ENCODE measurements at places on chromosomes 5 and 9.

- peak; percentile 66 for DNase-seq
Observed at GRCh38 chr9:114155263-114155994, at the start of gene COL27A1. Gene COL27A1, plus strand, starts transcription at chr9:114155537. Its CDS starts 414 bp downstream, at chr9:114155951.

DNA sequence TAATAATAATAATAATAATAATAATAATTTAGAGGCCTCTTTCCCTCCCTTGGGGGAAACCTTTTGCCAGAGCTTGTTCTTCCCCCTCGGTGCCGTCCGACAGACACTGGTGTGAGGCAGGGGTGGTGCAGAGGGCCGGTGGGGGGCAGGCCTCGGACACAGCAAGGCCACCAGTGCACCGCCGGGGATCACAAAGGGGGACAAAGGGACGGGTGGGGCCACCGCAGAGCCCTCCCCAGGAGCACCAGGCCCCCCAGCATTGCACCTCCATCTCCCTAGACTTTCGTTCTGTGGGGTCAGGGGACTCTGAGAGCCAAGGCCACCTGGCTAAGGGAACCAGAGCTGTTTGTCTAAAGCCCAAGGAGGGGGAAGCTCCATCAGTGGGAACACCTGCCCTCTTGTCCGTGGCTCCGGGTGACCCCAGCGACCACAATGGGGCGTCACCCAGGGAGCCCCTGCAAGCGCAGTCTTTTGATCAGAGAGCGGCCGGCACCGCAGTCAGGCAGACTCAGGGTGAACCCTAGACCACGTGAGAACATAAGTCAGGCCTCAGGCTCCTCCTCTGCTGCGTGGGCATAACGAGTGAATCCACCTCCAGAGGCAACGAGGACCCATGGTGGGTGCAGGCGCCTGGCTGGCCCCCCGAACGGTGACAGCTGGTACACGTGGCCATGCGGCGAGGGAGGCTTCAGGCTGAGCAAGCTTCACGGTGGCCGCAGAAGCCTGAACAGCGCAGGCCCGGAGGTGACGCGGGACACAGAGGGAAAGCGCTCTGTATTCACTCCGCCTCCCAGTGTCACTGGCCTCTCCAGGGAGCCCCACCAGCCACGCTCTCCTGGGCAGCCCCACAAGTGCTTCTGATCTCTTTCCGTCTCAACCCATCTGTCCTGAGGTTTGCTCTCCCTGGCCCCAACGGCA lies 12.0 kb upstream of the QSOX2 start:
- DNase-seq = no peak

DNA sequence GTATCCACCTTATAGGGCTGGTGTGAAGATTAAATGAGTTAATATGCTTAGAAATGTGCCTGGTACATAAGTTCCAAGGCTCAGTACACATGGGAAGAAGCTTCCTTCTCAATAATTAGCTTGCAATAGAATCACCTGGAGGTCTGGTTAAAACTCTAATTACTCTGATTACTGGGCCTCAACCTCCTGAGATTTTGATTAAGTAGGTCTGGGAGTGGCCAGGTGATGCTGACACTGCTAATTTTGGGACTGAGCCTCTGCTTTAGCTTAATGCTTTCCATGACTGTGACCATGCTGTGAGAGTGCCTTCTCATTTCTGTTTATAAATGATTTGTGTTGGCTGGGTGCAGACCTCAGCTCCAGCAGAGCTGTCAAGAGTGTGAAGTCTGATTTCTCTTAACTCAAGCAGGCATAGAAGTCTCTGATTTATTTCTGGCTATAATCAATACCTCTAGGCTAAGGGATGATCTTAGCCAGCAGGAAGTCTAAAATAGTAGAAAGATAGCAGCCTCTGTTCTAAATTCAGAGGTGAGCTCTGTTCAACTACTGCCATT lies 85.3 kb upstream of the ZNF608 start:
- DNase-seq = no peak

GRCh38 chr5:17828681-17829080 lies 194.4 kb downstream of the TAF11L14 start:
- DNase-seq = no peak

DNA sequence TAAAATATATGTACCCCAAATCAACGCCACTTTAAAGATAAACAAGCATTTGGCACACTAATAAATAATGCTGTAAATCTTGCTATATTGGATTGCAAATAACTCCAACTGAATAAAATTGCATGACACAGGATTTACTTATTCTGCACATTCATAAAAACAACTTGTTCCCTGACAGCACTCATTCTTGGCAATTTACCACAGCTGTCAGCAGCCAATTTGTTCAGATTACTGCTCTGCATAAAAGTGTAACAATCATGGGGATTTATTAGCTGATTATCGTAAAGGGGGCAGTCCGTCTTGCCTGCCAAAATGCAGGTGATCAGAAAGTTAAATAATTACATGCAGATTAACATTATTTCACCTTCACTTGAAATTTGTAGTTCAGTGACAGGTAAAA lies 285.3 kb downstream of the SLF1 start:
- DNase-seq = no peak

GRCh38 chr9:105116052-105116868 lies 128.2 kb upstream of the SLC44A1 start:
- no peak for DNase-seq

GRCh38 chr9:19782005-19782404 lies 6.8 kb downstream of the SLC24A2 start:
- no peak for DNase-seq

DNA sequence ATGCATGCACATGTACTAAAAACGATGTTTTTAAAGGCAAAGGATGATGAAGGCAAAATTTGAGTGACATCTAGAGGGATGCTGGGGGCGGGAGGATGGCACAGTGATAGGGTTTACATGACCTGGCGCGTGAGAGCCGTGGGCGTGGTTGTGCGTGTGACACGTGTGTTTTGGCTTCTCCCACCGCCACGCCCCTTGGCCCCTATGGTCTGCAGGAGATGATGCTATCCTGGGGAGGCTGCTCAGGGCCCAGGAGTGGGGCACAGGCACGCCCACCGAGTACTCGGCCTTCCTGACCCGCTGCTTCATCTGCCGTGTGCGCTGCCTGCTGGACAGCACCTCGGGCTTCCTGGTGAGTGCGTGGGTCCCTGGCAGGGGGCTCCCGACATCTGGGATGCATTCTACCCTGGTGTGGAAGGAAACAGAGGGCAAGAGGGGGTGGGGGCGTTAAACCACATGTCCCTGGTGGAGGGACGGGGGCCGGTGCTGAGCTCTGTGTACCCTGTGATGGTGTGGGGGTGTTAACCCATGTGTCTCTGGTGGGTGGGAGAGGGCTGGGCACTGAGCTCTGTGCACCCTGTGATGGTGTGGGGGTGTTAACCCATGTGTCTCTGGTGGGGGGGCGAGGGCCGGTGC lies 19.2 kb upstream of the EXOC3 start:
- no peak for DNase-seq

GRCh38 chr5:61599370-61600122 lies 267.5 kb downstream of the ZSWIM6 start:
- no peak for DNase-seq

GRCh38 chr5:169652057-169652456 lies 15.0 kb downstream of the DOCK2 start:
- DNase-seq = no peak

- DNase-seq = no peak
Observed at GRCh38 chr9:112025850-112026249, 129.2 kb downstream of the UGCG start.

DNA sequence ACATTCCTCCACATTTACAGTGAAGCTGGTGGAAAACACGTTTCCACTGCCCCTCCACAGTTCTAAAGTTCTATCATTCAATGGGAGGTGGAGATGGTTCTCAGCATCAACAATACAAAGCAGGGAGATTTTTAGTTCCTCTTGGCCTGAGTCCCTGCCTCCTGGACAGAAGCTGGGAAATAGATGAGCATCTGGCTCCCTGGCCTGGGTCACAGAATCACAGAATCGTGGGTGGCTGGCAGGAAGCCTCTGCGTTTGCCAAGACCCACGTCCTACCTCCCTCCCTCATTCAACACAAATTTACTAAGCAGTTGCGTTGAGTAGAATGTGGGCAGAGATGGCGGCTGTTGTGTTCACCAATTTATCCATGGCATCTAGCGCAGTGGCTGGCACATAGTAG lies 5.2 kb upstream of the PPARGC1B start:
- DNase-seq = no peak

All from CD4-positive, alpha-beta T cell treated with Interleukin-6 at 100 ng/mL for 8 hours (primary cell).